ENCODE measurements at places on chromosomes 1 and 21.

DNA sequence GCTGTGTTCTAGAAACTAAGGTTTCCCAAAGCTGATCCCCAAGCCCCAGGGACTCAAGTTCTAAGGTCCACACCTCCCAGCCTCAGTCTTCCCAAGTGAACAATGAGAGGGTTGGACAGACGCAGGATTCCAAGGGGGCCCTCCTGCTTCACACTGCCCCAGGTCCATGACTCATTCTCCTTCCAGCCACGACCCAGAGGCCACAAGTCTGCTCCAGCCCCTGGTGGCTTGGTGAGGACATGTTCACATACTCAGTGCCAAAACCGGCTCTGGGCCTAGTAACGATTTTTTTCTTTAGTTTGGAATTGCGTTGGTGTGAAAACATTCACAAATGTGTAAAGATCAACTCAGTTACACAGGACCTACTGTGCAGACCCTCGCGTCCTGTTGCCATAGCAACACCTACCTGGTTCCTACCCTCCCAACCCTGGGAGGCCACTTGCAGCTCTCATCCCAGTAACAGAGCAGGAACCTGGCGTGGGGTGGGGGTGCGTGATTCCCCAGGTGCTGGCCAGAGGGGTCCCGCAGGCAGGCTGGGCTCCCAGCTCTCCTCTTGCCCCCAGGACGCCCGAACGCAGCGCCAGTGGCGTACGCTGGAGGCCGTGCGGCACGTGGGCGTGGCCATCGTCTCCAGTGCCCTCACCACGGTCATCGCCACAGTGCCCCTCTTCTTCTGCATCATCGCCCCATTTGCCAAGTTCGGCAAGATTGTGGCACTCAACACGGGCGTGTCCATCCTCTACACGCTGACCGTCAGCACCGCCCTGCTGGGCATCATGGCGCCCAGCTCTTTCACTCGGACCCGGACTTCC is 57.0 kb downstream of the DISP3 start:
- peak; percentile 19 for DNase-seq

- peak; percentile 36 for DNase-seq
These were observed 150.6 kb upstream of the ZC3H12A start for GRCh38 chr1:37323486-37324377.

- DNase-seq: no peak
These were observed 11.4 kb upstream of the RAB3GAP2 start for GRCh38 chr1:220283625-220284024.

DNA sequence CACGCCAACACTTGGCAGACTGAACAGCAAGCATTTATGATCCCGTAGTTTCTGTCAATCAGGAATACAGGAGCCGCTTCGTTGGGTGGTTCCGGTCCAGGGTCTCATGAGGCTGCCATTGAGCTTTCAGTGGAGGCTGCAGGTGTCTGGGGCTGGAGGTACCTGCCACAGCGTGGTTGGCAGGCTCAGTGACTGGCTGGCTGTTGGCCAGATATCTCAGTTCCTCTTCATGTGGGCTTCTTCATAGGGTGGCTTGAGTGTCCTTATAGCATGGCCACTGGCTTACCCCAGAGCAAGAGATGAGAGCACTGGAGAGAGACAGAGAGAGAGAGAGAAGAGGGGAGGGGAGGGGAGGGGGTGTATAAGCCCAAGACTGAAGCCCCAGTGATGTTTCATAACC is 29.3 kb downstream of the PIK3CD start:
- no peak for DNase-seq

DNA sequence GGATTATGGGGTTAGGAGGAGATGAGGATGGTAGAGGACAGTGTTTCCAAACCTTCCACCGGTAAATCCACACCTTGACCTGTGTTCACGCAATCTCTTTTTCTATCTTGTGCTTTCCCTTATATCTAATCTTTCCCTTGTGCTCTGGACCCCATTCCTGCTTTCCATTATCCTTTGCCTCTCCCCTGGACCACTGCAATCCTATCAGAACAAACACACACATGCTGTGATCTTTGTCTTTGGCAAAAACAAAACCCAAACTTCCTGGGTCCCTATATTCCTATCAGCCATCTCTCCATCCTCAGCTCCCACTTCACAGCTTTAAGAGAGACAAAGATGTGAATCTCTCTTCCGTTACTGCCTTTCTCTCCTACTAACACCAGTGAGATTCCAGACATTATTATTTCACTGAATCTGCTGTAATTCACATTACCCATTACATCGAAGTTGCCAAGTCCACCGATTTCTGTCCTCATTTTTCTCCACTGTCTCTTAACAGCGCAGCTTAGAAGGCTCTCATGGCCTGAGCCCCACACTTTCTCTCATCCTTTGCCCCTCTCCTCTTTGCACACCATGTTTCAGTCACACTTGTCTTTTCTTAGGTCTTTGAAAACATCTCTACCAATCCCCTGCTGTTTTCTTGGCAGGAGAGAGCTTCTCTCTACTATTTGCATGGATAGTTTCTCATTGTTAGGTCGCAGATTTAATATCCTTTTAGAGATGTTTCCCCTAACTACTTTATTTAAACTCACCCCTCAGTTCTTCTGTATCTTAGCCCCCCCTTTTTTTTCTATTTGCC is 230.0 kb upstream of the B3GALT2 start:
- no peak for DNase-seq

GRCh38 chr1:247373721-247374141 is 42.1 kb upstream of the ZNF496 start:
- DNase-seq: no peak

DNA sequence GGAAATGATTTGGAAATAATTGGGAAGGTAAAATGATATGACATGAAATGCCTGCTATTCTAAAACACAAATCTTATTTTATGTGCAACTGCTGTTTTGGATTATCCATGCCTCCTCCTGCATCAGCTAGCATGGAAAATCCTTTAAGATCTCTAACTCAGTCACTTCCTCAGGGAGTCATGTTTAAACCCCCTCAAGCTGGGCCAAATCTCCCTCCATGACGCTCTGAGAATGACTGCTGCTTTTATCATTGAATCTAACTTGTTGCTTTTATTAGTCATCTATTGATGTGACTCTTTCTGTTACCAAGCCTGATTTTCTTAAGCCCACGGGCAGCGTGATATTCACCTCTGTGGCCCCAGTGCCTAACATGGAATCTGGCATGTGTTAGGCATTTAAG is 324.8 kb downstream of the DISC1 start:
- no peak for DNase-seq

DNA sequence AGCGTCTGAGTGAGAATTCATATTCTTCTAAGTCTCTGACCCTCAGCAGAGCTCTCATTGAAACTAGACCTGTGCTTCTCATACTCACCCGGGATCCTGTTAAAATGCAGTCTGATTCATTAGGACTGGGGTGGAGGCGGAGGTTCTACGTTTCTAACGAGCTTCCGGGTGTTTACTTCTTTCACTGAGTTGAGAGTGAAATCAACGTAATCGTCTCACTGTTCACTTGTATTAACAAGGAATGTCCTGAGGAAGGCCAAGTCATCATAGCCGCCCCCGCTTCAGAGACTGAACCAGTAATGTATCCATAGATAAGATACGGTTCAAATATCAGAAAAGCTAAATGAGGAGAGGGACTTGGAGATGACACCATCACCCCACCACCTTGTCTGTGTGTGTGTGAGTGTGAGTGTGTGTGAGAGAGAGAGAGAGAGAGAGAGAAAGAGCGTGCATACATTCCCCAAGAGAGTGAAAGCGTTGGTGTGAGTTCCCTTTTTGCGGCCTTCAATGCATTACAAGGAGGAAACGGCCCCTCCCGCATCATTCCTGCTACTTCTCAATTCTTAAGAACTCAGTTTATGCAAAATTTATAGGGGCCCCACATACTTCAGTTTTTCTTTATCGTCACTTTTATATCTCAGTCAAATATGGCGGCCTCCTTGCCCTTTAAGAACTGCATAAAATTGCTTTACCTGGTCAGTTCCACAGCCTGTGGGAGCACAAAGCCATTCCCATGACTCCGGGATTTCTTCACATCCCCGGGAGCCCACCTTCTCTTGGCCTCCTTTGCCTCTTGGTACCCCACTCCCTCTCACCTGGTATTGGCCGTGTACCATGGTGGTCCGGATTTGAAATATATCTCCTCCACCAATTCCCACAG is 19.8 kb downstream of the KMO start:
- no peak for DNase-seq

GRCh38 chr1:113242481-113242880 is 147.8 kb upstream of the MAGI3 start:
- DNase-seq: no peak

GRCh38 chr21:31403596-31404333 is 59.7 kb upstream of the TIAM1 start:
- DNase-seq: no peak

DNA sequence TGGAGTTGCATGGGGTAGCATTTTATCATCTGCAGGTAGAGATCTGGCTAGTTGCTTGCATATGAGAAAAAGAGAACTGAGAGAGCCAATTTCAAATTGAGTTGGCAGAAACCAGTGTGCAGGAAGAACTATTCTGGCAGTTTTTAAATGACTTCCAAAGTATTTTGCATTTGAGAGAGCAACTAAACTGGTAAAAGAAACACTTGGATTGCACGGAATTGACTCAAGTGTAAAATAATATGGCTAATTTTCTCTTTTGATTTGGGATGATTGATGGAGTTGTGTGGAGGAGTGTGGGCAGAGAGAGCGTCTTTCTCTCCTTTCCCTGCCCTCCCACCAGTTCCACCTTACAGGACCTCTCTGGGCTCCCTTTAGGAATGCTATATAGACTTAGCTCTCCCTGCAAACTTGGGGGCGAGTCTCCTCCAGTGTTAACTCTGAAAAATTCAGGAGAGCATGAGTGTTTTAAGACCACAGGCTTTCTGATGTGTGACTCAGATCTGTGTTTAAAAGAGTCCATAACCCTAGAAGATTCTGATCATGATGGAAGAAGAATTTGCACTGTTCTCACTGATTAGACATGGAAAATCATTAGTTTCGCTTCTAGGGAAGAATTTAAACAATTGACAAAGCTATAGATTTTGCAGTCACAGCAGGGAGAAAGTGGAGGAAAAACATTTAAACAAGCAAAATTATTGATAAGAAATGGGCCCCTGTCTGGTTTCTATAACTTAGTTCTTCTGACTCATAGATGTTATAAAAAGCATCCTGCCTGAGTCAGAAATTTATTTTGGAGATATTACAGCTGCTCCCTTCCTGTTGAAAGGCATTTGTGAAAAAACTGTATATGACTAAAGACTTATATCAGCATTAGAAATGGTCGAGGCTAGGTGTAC is 24.9 kb upstream of the CTBS start:
- no peak for DNase-seq

DNA sequence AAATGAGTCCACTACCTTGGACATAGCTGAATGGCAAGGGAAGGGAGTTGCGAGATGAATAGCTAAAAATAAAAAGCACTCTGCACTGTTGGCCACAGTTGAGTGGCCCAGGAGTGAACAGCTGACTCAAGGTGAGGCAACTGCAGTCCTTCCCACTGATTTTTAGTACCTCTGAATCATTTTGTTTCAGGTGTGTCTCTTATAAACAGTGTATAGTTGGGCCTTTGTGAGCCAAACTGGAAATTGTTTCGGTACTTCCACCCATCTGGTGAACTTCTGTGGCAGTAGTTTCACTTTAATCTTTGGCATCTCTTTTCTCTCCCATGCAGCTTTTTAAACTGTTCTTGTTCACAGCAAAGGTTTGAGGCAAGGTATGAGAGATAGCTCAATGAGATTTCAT is 122.7 kb downstream of the VAV3 start:
- DNase-seq: no peak

DNA sequence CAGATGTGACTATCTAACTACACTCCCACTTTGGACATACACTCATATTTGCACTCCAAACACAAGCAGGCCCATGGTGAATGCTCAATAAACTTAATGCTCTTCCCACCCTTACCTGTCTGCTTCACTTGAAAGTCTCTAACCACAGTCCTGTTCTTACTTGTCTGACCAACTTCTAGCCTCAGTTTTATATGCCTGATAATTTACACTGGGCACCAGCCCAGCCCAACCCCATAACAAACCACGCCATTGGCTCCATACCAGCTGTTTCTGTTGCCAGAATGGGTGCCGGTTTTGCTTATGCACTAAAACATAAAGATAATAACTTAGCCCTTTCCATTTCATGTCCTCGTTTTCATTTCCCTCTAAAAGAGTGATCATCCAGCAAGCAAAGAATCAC is 395.4 kb downstream of the NTNG1 start:
- DNase-seq: no peak

Measured in A549 (cell line).